Stimulated activated CD8-positive, alpha-beta memory T cell treated with anti-CD3 and anti-CD28 coated beads, Interleukin-4, amount 100 ng/mL, for 4 hours (primary cell): ENCODE measurements at places on chromosomes 1 and 21.

DNA sequence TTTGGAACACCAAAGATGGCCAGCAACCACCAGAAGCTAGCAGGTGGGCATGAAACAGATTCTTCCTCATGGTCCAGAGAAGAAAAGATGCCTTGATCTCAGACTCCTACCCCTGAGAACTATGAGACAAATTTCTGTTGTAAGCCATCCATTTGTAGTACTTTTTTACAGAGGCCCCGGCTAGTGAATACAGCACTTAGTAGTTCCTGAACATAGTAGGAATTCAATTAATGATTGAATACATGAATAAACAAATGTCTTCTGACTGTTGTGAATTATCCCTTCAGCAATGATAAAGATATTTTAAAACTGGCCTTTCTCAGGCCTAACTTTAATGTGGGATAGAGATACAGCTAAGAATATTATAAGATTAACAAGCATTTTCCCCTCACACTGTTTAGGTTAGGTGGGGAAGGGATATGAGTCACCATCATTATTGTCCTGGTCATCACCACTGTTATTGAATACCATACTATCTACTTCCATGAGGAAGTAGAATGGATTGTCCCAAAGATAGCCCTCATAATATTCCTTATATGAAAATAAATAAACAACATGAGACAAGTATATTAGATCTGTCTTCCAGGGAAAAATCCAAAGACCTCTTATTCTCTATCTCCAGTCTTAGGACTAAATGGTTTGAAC is 51.4 kb downstream of the ADCY10 start:
- no peak for DNase-seq

- no peak for DNase-seq
Measured at GRCh38 chr21:33136847-33137502, 67.0 kb downstream of the OLIG1 start.

DNA sequence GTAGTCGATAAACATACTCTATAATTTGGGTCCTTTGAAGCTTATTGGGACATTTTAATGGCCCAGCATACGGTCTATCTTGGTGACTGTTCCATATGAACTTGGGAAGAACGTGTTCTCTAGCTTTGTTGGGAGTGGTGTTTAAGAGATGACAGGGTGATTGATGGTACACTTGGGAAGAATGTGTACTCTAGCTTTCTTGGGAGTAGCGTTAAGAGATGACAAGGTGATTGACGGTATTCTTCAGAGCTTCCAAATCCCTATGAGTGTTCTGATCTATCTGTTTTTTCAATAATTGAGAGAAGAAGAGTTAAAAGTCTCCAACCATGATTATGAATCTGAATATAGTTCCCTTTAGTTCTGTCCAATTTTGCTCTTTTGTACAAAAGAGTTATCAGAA is 9.4 kb downstream of the NPHP4 start:
- no peak for DNase-seq

- no peak for DNase-seq
Measured at GRCh38 chr1:205811660-205812059, 1.3 kb downstream of the SLC41A1 start.

- DNase-seq: no peak
Measured at GRCh38 chr1:39158327-39159086, 46.0 kb upstream of the MACF1 start.

GRCh38 chr21:45017039-45017960 is 57.1 kb upstream of the ADARB1 start:
- DNase-seq: no peak
